ENCODE measurements at places on chromosomes 5 and 9.

GRCh38 chr9:37433867-37434371, 11.4 kb downstream of the GRHPR start:
- no peak for DNase-seq

GRCh38 chr5:138339091-138339456, 1.0 kb downstream of the FAM53C start:
- DNase-seq: no peak

GRCh38 chr5:181092428-181092827, 38.5 kb downstream of the OR2V1 start:
- DNase-seq: no peak

DNA sequence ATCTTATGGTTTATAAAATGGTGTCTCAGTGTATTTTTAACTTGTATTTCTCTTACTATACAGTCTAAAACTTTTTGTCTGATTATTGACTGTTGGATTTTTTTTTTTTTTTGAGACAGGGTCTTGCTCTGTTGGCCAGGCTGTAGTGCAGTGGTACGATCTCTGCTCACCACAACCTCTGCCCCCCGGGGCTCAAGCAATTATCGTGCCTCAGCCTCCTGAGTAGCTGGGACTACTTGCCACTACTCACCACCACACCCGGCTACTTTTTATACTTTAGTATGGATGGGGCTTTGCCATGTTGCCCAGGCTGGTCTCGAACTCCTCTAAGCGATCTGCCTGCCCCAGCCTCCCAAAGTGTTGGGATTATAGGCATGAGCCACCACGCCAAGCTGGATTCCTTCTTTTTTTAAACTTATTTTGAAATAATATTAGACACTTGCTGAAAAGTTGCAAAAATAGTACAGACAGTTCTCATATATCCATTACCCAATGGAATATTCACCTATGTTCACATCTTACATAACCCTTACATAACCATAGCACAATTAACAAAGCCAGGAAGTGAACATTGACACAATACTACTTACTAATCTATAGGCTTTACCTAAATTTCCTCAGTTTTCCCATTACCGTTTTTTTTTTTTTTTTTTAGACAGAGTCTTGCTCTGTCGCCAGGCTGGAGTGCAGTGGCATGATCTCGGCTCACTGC, 47.2 kb downstream of the STOM start:
- no peak for DNase-seq

DNA sequence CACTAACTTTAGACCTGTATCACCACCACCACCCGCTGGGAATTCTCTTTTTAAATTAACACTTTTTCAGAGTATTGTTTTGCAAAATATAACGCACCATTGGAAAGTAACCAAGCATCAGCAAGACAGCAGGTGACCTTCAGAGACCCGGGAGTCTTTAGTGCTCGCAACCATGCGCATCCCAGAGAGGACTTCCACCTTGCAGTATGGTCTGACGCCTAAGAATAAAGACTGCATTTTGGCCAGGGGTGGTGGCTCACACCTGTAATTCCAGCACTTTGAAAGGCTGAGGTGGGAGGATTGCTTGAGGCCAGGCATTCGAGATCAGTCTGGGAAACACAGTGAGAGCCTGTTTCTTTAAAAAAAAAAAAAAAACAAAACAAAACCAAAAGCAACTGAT, 113.8 kb downstream of the MED27 start:
- no peak for DNase-seq

DNA sequence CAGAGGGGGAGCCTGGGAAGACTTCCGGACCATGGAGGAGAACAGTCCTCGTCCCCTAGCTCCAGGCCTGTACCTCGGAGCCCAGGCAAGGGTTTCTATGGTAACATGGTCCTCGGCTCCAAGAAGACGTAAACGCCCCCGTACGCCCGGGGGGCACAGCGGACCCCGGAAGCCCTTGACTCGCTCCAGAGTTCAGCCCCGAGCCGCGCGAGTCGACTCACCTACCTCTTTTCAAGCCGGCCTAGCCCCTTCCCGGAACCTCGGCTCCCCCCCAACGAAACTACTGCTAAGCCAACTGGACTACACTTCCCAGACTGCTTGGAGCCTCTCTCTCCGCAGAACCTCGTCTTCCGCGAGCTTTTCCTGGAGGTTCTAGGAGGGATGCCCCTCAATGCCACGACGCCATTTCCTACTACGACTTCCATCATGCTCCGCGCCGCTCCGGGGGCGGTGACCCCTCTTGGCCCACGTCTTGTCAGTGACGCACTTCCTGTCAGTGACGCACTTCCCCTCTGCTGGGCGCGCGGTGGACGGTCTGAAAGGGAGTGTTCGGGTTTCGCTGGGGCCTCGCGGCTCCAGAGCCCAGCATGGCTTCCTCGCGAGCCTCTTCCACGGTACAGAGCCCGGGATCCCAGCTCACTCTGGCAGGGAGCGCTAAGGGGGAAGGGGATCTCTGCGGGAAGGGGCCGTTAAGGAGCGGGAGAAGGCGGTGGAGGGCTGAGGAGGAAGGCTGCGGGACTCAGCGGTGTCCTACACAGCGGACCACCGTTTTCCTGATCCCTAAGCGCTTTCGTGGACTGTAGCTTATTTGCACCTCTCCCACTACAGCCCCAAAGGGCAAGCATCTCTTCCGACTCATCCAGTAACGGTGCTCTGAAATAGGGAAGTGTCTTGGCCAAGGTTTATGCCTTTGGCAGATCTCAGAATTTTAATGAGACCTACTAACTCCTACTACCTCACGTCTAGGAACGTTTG, at the start of the genes CDC26 and PRPF4:
TSS of gene CDC26 (minus strand) at position 416 of the 975 bp plus-strand sequence. CDS start 3,065 bp downstream, outside the sequence.
TSS of gene PRPF4 (plus strand) at position 502 of the 975 bp plus-strand sequence. CDS start at position 588, 86 bp downstream.
- DNase-seq: peak; percentile 91

GRCh38 chr9:18456624-18457237, 17.2 kb upstream of the ADAMTSL1 start:
- DNase-seq: no peak

DNA sequence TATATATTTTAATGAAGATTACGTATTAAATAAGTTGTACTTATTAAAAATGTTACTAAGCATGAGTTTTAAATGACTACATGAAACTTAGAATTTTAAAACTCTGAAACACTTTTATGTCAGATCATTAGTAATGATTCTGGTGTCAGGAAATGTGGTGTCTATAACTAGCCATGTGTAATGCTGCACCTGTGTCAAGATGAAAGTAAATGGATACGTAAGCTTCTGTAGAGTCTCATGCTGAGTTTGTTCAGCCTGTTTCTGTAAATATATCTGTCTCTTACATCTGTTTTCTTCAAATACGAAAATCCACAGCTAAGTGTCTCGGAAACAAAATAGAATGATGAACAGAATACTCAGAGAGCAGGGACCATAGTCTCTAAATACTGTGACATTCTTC, 278.0 kb upstream of the SMC2 start:
- DNase-seq: no peak

DNA sequence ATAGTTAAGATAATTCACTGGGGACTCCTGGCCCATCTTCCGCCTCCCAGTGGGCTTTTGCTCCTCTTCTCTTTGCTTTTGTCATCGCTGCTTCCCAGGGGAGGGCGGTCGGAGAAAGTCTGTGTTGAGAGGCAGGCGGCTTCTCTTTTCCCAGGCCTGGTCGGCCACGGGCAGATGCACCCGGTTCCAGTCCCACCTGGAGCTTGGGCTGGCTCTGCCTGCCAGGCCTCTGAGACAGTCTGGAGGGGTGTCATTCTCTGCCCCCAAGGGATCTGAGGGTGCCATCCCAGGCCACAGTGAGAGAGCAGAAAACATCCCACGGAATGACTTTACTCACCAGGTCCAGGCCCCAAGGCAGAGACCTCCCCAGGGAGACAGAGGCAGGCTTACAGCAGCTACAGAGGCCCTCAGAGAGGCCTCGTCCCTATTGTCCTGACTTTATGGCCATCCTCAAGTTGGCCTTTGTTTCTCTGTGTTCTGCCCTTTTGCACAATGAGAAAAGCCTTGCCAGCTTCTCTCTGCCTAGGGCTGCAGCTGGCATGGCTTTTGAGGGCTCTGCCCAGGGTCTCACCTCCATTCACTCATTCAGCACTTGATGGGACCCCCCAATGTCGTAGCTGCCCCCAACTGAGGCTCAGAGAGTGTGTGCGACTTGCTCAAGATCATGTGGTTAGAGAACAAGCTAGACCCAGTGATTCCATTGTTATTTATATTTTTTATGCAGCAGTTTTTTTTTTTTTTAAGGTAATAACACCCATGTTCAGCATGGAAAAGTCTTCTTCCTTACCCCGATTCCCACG, 44.2 kb upstream of the BOD1 start:
- no peak for DNase-seq

DNA sequence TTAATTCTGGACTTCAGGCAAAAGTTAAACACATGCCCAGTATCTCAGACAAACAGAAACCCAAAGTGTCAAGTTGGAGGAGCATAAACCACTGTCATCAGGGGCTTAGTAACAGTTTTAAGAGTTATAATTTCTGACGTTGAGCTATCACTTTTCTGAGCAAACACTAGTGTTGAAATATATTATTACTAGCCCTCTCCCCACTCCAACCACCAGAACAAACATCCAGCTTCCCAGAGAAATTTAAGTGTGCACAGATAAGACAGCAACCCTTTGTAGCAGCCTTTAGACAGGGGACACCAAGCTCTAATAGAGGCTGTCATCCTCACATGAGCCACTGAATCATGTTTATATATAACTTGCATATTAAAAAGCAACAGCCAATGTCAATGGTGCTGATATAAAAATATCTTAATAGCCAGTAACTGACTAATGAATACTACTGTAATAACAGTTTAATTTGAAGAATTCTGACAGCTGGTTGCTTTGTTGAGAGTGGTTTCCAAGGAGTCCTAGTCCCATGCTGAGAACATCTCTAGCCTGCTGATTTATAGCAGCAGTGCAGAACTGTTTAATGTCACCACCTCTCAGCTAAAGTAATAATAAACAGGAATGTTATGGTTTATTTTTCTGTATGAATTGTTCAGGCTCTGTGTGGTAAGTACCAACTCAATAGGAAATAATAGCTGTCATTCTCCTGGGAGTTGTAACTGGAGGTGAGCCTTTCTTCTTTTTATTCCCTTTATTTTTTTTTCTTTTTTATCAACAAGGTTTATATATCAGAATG, 528.7 kb upstream of the ZNF608 start:
- no peak for DNase-seq

GRCh38 chr5:45274241-45274640, 421.9 kb downstream of the HCN1 start:
- no peak for DNase-seq

DNA sequence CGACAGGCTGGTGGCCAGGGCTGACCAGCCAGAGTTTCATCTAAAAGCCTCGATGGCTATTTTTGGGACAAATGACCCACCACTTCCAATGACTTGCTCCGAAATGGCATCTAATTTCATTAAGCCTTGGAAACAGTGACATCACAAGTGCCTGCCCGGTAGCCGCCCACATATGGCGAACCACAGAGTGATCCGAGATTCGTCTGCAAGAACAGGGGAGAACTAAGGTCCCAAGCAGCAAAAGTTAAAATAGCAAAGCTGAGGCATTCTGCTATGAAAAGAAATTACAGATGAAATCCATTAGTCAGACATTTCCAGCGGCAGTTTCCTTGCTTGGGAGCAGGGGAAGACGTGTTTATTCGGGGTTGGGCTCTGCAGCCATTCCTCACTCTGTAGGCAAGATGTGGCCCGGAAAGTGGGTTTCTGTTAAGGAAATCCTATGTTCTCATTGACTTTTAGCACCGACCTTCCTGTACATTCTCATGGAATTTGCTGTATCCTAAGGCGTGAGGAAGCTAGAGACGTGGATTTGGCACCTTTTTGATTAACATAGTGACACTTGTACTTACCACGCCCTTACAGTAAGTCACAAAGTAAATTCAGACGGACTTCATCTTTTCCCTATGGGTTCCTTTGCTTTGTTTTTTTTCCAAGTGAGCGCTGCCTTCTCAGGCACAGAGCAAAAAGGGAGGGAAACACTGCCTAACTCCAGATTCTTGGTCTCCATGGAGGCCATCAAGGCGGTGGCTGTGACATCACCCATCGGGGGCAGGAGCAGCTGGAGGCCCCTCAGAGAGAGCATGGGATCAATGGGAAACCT, 45.1 kb downstream of the ERGIC1 start:
- DNase-seq: no peak

GRCh38 chr9:76103531-76104315, 213.2 kb downstream of the PCSK5 start:
- DNase-seq: no peak

- no peak for DNase-seq
These were observed at the start of gene TCF7 for GRCh38 chr5:134113902-134114875. Gene TCF7 (plus strand): TSS chr5:134114681. CDS start chr5:134114907, 226 bp downstream.

- no peak for DNase-seq
These were observed 17.8 kb upstream of the TRAF1 start for GRCh38 chr9:120944434-120944843.

DNA sequence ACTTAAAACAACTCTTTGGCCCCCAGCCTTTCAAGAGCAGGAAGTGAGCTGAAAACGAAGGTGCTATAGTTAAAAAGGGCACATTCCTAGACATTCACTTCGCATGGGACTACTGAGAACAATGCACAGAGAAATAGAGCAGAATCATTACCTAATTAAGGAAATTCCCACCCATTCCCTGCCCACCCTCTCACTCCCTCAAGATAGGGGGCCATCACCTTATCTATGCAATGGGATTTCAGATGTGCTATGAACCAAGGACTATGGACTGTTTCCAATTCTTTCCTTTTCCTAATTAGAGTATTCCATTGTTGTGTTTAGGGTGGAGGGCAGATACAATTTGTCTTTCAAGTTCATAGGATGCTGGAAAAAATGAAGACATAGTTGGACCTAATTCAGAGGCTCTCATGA, 476.8 kb downstream of the CETN3 start:
- DNase-seq: no peak

DNA sequence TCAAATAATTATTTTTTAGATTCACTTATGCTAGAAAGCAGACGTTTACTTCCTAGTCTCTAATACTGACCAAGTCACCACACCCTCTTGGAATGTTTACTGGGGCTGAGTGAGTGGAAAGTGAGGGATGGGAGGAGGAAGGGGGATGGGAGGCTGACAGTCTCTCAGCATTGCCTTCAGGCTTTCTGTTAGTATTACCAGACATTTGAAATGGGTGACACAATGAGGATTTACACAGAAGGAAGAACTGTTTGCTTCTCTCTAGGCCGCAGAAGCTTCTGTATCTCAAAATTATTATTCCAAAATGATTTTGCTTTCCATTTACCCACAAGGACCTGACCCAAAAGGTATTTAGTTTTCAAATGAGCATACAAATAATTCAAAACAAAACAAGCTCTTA, 232.8 kb upstream of the ZNF608 start:
- DNase-seq: peak; percentile 1

DNA sequence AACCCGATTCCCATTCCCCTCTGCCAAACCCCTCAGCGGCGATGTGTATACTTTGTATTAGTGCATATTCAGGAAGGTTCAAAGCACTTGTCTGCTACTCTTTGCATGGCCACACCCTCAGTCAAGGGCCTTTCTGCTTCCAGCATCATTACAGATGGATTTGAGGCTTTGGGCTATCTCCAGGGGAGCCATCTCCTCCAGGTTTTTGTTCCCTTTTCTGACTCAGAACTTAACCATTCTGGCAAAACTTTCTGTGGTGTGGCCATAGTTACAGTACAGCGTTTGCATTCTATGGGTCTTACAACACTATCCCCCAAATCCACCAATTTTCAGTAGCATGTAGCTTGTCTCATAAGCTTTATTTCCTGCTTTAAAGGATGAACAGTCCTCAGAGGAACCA, 36.0 kb upstream of the SVEP1 start:
- DNase-seq: no peak
